ENCODE measurements at places on chromosomes 16 and 17.

DNA sequence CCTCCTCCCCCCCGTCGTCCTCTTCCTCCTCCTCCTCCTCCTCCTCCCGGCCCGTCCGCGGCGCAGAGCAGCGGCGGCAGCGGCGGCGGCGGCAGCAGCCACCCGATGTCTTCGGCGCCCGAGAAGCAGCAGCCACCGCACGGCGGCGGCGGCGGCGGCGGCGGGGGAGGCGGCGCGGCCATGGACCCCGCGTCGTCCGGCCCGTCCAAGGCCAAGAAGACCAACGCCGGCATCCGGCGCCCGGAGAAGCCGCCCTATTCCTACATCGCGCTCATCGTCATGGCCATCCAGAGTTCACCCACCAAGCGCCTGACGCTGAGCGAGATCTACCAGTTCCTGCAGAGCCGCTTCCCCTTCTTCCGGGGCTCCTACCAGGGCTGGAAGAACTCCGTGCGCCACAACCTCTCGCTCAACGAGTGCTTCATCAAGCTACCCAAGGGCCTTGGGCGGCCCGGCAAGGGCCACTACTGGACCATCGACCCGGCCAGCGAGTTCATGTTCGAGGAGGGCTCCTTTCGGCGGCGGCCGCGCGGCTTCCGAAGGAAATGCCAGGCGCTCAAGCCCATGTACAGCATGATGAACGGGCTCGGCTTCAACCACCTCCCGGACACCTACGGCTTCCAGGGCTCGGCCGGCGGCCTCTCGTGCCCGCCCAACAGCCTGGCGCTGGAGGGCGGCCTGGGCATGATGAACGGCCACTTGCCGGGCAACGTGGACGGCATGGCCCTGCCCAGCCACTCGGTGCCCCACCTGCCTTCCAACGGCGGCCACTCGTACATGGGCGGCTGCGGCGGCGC is at the start of gene FOXF1:
Gene FOXF1, plus strand, starts transcription at position 63 of the 797 bp plus-strand sequence. Its CDS starts 43 bp downstream, at position 106.
- DNase-seq = no peak

DNA sequence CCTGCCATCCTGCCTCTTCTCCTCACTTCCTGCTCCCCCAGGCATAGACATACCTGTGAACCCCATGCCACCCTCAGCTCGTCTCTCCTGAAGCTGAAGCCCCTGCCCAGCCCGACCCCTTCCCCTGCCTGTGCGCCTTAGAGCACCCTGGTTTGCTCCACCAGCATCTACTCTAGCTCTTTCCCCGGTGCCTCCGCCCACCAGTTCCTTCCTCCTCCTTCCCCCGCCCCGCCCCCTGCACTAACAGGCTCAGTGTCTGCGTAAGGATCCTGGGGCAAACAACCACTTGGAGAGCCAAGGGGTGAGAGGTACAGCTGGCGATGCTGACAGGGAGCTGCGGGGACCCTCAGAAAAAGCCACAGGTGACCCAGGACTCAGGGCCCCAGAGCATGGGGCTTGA is 1.9 kb downstream of the GPR142 start:
- peak; percentile 62 for DNase-seq

GRCh38 chr16:26905336-26905735 is 161.4 kb upstream of the C16orf82 start:
- DNase-seq = no peak

DNA sequence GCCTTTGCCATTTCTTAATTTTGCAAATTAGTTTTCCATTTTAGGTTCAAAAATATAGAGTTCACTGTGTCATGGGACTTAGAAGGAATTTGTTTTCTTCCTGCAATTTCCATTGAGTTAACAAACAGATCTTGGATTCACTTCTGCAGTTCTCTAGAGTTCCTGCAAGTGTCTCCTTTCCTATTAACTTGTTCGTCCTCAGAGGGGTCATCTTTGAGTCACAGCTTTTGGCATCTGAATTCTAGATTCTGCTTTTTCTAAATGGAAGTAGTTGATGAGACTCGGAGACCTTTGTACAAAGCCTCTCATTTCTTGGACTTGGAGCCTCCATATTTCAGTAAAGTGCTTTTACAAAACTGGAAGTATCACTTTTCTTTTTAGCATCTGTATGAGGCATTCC is 323.3 kb downstream of the BCAS3 start:
- no peak for DNase-seq

- DNase-seq = peak; percentile 48
Measured at GRCh38 chr16:10871157-10871991, 5.6 kb upstream of the CIITA start.

- peak; percentile 41 for DNase-seq
Measured at GRCh38 chr17:50501054-50501453, 7.2 kb upstream of the MYCBPAP start.

DNA sequence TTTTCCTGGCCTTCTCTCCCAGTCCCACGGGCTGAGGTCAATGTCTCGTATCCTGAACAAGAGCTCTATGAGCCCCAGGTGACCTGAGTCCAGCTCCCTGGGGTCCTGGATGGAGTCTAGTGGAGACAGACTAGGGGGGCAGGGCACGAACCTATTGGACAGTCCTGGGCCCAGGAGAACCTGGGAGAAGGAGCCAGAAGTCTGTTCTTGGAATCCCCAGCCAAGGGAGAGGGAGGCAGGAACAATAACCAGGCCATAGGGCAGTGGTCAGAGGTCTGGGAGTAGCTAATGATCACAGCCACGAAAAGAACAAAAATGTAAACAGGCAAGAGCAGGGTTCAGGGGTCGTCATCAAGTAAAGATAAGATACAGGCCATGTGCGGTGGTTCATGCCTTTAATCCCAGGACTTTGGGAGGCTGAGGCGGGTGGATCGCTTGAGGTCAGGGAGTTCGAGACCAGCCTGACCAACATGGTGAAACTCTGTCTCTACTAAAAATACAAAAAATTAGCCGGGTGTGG is 60.8 kb downstream of the COPRS start:
- DNase-seq = no peak
